ENCODE measurements at places on chromosomes 4 and X.

DNA sequence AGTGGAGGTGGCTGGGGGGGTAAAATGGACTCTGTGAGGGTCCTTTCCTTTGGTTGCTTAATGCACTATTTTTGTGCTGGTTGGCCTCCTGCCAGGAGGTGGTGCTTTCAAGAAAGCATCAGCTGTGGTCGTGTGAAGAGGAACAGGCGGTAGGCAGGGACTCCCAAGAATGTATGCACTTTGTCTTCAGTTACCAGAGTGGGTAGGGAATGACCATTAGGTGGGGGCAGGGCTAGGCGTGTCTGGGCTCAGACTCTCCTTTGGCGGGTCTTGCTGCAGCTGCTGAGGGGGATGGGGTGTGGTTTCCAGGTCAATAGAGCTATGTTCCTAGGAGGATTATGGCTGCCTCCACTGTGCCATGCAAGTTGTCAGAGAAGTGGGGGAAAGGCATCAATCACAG is 509.0 kb downstream of the PCDH19 start:
- DNase-seq = no peak

- DNase-seq = peak; percentile 49
These were observed 82.4 kb upstream of the SMIM10 start for GRCh38 chrX:134908356-134908755.

GRCh38 chrX:57133706-57134105 is 3.5 kb downstream of the SPIN2A start:
- DNase-seq = no peak

GRCh38 chr4:153148791-153149190 is 55.5 kb upstream of the TRIM2 start:
- DNase-seq = no peak

DNA sequence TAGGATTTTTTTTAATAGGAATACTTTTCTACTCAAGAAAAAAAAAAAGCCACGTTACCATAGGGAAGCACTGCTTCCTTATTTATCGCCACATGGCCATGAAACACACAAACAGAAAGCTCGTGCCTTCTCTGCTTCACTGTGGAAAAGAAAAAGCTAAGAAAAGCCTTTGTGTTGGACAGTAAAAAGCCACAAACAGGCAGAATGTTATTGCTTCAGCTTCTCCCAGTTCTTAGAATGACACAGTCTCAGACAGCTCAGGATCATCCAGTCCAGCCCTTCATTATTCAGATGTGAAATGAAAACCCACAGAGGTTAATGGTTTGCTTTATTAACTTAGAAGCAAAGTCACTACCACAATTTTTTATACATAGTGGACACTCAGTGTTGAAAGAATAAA is 181.6 kb upstream of the NOCT start:
- no peak for DNase-seq

GRCh38 chr4:7332216-7333023 is 102.3 kb downstream of the PSAPL1 start:
- no peak for DNase-seq

DNA sequence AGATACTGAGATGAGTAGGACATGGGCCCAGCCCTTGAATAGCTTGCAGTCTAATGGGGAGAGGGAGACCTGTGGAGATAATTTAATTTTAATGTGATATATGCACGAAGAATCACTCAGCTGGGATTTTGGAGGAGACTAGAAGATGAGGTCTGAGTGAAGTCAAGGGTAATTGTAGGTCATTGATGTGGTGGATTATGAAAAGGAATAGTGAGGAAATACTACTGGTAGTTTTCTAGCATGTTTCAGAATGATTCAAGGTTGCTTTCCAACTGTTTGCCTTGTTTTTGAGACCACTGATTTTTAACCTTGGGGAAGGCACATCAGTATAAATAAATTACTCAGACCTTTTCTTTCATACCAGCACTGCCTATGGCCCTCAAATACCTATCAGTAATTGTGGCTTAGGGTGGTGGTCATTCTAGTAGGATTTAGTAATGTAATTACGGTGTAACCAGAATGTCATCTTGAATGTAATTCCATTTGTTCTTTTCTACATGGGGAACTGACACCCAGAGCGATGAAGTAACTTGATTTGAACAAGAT is 25.6 kb downstream of the PTTG2 start:
- no peak for DNase-seq

GRCh38 chr4:138140879-138141278 is 101.3 kb downstream of the SLC7A11 start:
- DNase-seq = no peak

GRCh38 chrX:10833299-10834169 is 213.1 kb upstream of the MID1 start:
- DNase-seq = peak; percentile 0

DNA sequence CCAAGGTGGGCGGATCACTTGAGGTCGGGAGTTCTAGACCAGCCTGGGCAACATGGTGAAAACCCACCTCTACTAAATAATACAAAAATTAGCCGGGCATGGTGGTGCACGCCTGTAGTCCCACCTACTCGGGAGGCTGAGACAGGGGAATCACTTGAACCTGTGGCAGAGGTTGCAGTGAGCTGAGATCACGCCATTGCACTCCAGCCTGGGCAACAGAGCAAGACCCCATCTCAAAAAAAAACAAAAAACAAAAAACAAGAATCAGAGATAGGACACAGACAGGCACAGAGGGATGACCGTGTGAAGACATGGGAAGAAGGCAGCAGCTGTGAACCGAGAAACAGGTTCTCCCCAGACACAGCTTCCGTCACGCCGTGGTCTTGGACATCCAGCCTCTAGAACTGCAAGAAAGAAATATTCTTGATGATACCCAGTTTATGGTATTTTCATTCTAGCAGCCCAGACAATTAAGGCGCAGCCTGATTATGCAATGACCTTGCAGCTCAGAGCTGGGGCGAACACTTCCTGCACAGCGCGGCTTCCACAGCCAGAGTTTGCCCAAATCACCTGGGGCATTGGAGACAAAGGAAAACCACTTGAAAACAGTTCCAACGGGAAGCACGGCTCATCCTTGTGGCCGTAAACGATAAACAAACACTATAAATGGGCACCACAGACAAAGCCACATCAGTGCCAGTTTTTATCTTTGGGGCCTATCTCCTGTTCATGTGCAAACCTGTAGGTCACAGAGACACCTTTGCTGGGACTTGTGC is 4.2 kb upstream of the ARSD start:
- peak; percentile 48 for DNase-seq

DNA sequence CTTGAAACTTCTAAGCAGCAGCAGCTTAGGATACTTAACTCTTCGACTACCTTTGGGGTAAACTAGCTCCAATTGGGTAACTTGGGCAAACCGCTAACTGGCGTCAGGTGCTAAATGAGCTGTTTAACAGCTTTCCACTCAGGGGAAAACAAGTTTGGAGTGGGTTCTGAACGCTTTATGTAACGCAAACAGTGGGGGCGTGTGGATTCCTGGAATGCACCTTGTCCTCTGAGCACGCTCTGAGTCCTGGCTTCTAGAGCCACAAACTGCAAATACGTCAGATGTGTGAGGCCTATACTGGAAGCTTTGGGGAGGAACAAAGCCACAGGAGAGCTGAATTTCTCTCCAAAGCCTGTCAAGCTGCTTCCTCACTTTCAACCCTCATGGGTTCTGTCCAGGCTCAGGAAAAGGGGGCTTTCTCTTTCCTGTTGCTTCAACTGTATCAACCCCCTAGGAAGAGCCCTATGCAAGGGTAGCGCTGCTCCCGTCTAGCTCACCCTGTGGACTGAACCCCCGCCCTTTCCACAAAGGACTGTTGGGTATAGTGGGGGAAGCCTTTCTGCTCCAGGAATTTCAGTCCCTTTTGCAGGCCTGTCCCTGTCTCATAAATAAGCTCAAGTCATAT is 4.5 kb upstream of the WDR1 start:
- DNase-seq = no peak

DNA sequence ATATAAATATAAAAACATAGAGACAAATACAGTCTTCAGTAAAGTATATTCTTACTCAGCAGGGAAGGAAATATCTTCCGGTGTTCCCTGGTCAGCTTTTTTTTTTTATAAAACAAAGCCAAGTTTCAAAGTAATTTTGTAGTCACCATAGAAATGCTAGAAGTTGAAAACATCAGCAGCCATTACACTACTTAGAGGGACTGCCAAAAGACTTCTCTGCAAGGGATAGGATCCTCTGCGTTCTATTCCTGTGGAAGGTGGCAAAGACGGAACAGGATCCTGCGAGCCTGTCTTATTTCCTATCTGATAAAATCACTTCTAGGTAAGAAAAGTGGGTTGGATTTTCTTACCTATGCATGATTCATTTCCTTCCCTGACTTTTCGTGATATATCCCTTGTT is 19.4 kb downstream of the CLDN22 start:
- no peak for DNase-seq

GRCh38 chrX:38732866-38733265 is 68.4 kb upstream of the MID1IP1 start:
- DNase-seq = no peak

- no peak for DNase-seq
These were observed 17.5 kb upstream of the FAM241A start for GRCh38 chr4:112127803-112128202.

- peak; percentile 41 for DNase-seq
These were observed 62.2 kb downstream of the FMR1NB start for GRCh38 chrX:148043271-148043855.

- DNase-seq = no peak
These were observed 116.6 kb downstream of the CPZ start for GRCh38 chr4:8709050-8709728.

DNA sequence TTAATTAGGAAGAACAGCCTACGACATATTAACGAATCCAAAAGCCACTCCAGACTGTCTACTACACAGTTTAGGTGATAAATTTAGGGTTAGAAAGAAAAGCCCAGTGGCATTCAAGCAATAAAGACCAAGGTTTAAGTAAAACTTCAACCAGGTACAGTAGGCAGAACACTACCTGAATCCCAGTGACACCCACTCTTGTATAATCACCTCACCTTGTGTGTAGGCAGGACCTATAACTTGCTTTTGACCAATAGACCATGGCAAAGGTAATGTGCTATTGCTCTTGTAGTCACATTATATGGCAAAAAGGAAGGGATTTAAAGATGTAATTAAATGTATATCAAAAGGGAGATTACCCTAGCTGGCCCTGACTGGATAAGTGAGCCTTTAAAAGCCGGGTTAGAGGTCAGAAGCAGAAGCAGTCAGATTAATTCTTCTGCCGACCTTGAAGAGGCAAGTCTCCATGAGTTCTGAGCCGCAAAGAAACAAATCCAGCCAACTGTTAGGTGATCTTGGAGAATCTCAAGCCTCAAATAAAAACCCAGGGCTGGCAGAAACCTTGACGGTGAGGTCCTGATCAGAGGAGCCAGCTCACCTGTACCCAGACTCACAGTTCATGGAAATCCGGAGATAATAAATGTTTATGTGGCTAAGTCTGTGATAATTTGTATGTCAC is 8.8 kb downstream of the FSTL5 start:
- no peak for DNase-seq

GRCh38 chr4:138348055-138348454 is 105.9 kb upstream of the SLC7A11 start:
- peak; percentile 55 for DNase-seq
